ENCODE measurements at places on chromosomes 6 and 20.

DNA sequence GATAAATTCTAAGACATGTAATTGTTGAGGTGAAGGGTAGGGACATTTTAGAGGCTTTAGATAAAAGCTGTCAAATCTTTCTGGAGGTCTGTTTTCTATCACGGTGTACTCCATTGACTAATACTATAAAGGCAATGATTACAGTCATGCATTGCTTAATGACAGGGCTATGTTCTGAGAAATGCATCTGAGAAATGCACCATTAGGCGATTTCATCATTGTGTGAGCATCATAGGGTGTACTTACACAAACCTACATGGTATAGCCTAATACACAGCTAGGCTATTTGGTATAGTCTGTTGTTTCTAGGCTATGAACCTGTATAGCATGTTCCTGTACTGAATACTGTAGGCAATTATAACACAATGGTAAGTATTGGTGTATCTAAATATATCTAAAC lies 71.3 kb upstream of the FYN start:
- no peak for DNase-seq

GRCh38 chr20:20459726-20460125 lies 91.8 kb downstream of the INSM1 start:
- no peak for DNase-seq

DNA sequence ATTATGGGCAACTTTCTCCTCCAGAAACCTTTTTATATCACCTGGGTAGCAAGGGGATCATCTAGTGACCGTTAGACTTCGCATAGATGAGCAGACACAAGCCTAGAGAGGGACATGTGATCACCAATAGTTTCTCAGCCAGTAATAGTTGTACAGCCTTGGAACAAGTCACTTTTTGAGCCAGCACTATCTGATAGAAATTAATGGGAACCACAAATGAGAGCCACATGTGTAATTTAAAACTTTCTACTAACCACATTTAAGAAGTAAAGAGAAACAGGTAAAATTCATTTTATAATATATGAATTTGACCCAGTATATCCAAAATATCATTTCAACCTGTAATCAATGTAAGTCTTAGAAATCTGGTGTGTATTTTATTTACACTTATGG lies 592 bp upstream of the CTNNBL1 start:
- DNase-seq: no peak

DNA sequence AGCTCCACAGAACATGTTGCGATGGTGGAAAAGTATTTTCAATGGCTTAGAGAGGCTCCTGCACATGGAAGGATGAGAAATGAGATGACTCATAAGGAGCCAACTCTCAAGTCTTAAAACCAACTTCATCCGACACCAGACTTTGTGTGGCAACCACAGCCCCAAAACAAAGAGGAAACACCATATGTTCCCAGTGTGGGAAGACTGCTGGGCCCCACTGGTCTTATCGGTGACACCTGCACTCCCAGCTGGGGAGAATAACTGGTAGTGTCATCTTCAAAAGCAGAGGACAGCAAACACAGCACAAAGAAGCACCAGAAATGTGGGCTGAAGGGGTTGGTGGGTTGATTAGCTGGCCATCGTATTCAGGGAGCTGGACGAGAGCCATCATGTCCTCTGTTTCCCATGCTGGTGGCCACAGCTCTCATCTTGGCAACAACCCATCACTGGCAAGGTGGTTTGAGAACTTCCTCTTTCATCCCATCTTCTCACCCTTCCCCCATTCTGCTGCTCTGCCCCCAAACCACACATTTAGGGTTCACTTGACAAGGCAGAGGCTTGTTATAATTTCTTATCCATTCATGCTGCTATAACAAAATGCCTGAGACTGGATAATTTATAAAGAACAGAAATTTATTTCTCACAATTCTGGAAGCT lies 46.0 kb upstream of the TASP1 start:
- no peak for DNase-seq

DNA sequence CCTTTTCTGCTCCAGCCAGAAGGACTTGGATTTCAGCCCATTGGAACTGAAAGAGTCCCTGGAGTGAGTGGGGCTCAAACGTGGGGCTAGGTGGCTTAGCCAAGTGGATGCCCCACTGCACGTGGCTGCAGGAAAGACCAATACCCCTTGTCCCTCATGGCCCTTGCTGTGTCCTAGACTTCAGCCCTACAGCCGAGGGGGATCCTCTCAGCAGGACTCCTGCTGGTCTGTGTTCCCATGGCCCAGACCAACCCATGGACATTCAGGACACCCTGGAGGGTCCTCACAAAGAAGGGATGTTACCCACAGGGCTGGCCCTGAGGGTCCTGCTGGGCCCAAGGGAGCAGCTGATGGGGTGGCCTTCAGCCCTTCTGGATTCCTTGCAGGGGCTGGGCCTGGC lies 30.0 kb upstream of the PHACTR3 start:
- DNase-seq: no peak

- DNase-seq: no peak
Measured at GRCh38 chr20:32842688-32843524, 15.8 kb upstream of the EFCAB8 start.

Data from right forelimb (tissue), 1 donor.